ENCODE measurements at places on chromosomes 2 and 18.

- DNase-seq: no peak
Measured at GRCh38 chr2:203279288-203279687, 40.5 kb downstream of the CYP20A1 start.

DNA sequence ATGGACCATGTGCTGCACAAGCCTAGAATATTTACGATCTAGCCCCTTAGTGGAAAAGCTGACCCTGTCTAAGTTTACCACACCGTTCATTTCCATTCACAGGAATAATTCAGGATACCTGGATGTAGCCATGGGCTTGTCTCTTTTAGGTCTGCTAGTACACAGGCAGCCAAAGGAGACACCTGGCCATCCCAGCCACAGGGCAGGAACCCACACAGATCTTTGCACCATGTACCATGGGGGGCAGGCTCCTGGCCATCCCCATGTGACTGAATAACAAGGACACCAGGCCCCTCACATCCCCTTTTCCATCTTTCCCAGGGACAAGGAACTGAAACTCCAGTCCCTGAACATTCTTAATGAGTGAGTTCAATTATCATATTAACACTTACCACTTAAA is 467.3 kb upstream of the MYT1L start:
- DNase-seq: no peak

GRCh38 chr2:36371070-36371874 is 15.7 kb downstream of the CRIM1 start:
- no peak for DNase-seq

- DNase-seq: no peak
Measured at GRCh38 chr2:39839261-39839848, 60.3 kb upstream of the THUMPD2 start.

GRCh38 chr2:186887107-186888090 is 38.4 kb upstream of the ZSWIM2 start:
- DNase-seq: peak; percentile 36

GRCh38 chr2:27959496-27959895 is 69.0 kb downstream of the BABAM2 start:
- DNase-seq: peak; percentile 58

DNA sequence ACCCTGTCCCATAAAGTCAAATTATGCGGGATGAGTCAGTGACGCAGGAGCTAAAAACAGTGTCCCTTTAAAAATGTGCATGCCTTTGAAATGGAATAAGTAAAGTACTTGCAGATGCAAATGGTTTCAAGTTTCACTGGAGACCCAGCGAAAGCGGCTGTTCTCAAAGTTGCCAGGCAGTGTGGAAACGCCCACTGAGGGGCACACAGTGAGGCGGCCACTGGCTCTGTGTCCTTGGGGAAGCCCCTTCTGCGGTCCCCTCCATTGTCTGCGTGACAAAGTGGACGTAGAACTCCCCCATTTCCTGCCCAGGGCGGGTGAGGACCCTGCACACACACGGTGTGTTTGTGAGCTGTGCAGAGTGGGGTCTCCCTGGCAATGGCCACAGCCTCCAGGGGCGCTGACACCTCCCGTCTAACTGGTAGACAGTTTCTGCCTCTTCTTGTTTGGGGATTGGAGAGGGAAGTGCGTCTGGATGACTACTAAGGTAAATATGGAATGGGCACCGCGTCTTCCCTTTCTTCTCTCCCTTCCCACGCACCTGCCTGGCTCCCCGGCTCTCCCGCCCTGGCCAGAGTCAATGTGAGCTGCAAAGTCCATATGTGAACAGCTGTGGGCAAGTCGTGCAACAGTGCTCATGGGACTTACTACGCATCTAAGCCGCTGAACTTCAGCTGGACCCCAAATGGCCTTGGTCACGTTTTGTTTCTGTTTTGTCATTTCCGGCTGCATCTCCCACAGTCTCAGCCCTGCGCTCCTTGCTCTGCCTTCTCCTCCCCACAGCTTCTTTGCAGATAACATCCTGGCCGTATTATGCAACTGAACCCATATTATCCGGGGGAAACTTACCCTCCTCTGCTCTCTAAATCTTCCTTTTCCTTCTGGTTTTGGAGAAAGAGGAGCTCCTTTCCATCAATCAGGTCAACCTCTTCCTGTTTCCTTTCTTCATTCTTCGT is 33.7 kb upstream of the ZNF516 start:
- DNase-seq: peak; percentile 76

DNA sequence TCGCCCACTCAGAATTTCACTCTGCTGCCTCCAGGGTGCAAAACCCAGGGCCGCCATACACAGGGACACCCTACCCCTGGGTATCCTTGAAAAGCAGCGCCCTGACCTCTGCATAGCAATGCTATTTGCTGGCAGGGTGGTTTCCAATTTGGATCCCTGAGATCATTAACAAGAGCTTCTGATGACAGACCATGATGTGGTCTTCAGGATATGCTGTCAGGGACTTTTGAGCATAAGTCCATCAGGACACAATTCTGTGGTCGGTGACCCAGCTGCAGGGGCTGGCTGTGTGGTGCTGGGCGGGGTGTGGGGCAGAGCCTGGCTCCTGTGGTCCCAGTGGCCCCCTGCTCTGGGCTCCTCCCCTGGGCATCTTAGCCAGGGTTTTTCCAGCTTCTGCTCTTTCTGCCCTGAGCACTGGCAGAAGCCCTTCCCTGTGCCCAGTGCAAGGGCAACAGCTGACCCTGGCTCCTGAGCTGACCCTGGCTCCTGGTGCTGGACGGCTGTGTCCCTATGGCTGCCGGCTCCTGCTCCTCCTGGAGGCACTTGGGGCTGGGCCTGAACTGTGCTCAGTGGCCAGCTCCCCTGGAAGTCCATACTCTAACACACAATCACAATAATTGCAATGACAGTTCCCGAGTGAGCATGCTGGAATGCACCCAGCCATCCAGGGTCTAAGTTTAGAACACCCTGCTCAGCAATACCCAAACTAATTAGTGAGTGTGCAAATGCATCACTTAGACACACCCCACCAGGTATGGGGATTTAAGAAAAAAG is 271.5 kb downstream of the HDAC4 start:
- no peak for DNase-seq

- DNase-seq: no peak
Measured at GRCh38 chr18:23193742-23194141, 58.5 kb downstream of the CABLES1 start.

- no peak for DNase-seq
Measured at GRCh38 chr18:47724186-47724975, 206.1 kb downstream of the SMAD2 start.

GRCh38 chr2:70944111-70944690 is 8.5 kb downstream of the ATP6V1B1 start:
- no peak for DNase-seq
